ENCODE measurements at places on chromosomes 13 and 19.
A peak's percentile ranks its signal among the peaks of the same experiment; 100 is the strongest.

- DNase-seq: no peak
Measured at GRCh38 chr19:17751103-17751911, at the start of gene FCHO1. Gene FCHO1 (plus strand): TSS chr19:17751477. CDS start chr19:17755165, 3,688 bp downstream.

DNA sequence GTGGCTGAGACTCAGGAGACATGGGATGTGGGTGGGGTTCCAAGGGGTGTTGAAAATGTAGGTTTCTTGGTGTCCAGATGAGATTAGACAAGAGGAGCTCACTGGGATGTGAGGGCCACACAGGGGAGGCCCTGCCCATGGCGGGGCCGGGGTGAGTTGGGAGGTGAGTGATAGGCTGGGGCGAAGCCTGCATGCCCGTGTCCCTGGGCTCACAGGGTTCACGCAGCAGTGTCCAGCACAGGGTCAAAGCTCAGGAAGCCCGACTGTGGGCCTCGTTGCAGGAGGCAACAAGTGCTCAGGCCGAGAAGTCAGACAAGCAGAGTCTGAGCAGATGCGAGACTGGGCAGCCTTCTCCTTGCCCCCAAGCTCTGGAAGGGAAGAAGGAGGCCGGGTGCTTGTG lies 27.2 kb downstream of the CCDC8 start:
- no peak for DNase-seq

GRCh38 chr19:16309643-16310042 lies 15.0 kb upstream of the KLF2 start:
- no peak for DNase-seq

- DNase-seq: no peak
Measured at GRCh38 chr19:48484931-48485612, 15.9 kb downstream of the CYTH2 start.

GRCh38 chr13:77000475-77000874 lies 8.6 kb downstream of the CLN5 start:
- DNase-seq: no peak

- no peak for DNase-seq
Measured at GRCh38 chr19:33806434-33806881, 9.8 kb downstream of the KCTD15 start.

- no peak for DNase-seq
Measured at GRCh38 chr13:45728759-45729158, 26.6 kb downstream of the CBY2 start.

DNA sequence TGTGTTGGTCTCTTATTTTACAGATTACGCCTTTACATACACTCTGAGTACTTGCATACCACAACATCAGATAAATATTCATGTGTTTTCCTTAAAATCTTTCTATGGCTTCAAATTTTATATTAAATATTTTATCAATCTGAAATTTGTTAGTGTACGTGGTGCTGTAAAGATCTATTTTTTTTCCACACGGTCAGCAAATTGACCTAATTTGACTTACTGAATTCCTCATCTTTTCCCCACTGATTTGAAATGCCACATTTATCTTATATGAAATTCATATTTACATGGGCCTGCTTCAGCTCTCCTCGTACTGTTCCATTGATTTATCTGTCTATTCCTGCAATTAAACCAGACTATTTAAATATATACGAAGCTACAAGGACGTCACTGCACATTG lies 433.8 kb upstream of the ZNF507 start:
- DNase-seq: no peak

DNA sequence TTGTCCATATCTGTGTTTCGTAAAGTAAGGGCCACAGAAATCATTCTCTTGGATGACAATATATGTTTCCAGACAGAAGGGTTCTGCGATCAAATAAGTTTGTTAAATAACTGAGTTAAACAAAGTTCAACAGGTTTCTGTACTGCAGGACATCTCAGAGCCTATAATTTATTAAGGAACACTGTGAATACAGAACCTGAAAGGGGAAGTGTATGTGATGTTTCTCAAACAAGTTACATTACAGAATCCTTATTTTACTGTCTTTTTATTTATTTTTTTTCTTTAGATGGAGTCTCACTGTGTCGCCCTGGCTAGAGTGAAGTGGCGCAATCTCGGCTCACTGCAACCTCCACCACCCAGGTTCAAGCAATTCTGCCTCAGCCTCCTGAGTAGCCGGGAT lies 55.4 kb upstream of the GTF2F2 start:
- no peak for DNase-seq

DNA sequence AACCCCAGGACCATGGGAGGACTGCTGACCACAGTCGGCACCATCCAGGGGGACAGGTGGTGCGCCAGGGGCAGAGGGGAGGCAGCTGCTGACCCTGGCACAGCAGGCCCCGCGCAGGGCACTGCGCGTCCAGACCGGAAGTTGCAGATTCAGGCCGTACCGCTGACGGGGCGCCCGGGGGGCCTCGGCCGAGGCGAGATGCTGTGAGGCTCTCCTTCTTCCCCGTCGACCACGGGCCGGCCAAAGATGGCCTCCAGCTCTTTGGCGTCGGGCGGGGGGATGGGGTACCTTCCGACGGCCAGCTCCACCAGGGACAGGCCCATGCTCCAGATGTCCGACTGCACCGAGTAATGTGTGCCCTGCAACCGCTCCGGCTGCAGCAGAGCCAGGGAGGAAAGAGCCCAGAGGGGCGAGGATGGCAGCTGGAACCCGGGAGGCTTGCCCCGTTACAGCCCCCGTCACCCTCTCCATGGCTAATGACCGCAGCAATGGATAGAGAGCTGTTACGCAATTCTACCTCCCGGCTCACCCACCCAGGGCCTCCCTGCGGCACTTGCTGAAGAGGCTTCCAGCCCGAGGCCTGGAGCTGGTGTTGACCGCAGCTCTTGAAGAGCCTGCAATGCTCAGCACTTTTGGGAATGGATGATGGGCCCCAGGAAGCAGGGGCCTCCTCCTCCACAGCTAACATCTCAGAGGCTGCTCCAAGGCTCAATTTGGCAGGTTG lies 24.7 kb downstream of the MAP2K2 start:
- DNase-seq: peak; percentile 7

GRCh38 chr13:42800109-42800643 lies 18.8 kb downstream of the FAM216B start:
- no peak for DNase-seq

DNA sequence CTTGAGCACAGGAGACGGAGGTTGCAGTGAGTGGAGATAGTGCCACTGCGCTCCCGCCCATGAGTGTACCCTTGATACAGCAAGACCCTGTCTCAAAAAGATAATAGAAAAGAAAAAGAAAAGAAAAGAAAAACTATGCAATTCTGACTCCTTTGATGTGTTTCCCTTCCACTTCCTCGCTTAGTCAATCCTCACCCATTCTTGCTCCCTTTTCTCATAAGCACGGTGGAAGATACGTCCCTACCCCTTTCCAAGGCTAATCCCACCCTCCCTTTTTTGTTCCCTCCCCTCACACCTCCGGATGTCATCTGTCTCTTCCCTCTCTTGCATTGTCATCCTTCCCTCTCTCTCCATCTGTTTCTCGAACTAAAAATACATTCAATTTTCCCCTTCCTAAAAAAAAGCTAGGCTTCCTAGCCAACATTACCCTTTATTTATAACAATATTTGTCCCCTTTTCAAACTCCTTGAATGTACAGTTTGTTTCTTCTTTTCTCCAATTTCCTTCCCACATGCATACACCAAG lies 40.5 kb upstream of the ITM2B start:
- no peak for DNase-seq

DNA sequence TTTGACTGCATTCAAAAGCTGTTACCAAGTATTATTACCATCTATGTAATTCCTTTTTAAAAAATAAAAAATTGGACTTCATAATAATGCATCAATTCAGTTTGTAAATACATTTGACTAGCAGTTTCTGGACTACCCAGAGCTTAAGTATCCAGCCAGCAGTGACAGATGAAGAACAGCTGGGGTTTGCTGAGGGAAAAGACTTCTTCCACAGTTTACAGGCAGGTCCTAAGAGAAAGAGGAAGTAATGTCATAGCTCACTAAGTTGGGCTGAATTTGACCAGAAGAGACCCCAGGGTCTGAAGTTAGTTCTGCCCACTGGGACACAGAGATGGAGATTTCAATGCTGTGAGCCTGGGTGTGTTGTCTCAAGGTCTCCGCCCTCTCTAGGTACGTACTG lies 96.4 kb downstream of the MBNL2 start:
- no peak for DNase-seq

GRCh38 chr13:41286370-41286769 lies 23.0 kb upstream of the MTRF1 start:
- no peak for DNase-seq

DNA sequence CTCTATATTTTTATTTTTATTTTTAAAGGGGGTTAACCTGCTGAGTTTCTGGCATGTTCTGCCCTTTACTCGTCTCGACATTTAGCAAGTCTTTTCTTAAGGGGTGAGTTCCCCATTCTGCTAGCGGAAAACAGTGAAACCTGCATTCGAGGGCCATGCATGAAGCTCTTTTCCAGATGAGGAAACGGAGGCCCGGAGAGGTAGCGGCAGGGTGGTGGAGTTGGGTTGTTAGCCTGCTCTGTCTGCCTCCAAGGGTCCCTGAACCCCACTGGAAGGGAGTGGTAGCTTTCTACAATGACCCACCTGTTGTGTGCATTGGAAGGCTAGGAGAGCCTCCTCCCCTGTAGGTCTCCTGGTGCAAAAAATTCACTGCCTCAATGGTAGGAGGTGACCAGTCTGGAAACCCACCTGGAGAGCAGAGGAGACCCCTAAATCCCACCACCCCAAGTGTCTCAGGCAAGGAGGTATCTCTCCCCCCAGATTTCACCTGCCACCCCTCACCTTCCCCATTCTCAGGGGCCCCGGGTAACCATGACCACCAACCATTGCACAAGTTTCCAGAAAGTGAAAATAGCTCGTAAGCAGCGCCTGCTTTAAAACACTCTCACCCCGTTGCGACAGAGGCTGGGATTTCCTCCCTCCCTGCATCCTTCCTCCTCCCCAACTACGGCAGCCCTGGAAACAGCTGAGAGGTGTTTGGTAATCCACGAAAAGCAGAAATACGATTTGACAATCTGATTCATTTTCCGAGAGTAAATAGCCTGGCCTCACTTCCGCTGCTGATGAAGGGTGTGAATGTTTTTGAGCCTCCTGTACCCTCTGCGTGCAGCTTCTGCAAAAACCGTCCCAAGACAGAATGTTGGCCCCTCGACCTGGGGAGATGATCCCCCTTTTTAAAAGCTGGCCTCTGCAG lies 3.5 kb downstream of the KLF2 start:
- DNase-seq: no peak

DNA sequence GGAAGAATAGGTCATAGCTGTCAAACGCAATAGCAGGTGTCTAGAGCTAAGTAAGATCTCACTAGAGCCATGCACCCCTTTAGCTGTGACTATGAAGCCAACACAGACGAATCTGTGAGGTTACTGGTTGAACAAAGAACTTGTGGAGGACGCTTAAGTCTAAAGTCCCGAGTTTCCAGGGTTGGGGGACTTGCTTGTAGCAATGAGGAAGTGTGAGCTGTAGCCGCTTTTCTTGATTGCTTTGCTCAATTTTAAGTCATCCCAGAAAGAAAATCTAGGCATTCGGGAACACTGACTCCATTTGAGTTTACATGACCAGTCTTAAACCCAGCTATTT lies 1.6 kb downstream of the GPC5 start:
- DNase-seq: no peak

Data from DMS79 treated with DMSO at 0.1 percent for 48 hours (cell line).